ENCODE measurements at places on chromosomes 7 and 10. TPM values are rescaled to one million over a fixed set of nuclear protein-coding genes. Genes with fewer than 3 reads are reported as not detected.

DNA sequence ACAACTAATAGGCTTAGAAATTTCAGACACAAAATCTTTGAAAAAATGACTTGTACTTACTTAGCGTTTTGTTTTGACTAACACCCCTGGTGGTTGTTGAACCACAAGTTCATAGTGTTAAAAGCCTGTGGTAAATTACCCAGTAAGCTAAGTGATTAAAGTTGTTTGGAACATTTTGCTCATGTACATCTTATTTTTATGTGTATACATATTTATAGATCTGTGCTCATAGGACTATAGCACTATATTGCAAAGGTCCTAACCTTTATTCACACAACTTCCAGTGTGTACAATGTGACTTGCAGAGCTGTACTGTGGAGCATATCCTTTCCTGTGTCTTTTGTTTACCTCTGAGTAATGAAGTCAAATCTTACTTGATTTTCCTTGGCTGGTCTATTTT is 79.6 kb downstream of the BMPR1A start:
- peaks cover 1% of the 10 kb centered on the region for H3K36me3 ChIP-seq
- H3K4me1 ChIP-seq = peaks cover 23% of the 10 kb centered on the region
- no peaks in the 10 kb centered on the region for H3K27me3 ChIP-seq
- peak overlapping the region; percentile 76 for H3K27ac ChIP-seq
- no peak overlapping the region for H3K4me3 ChIP-seq
- no peak for DNase-seq

- H3K36me3 ChIP-seq = no peaks in the 10 kb centered on the region
- H3K27ac ChIP-seq = no peak overlapping the region
- no peak overlapping the region for H3K4me3 ChIP-seq
- H3K4me1 ChIP-seq = no peaks in the 10 kb centered on the region
These were observed 622.1 kb downstream of the ARL4A start for GRCh38 chr7:13309535-13309934.

GRCh38 chr7:69603351-69603750 is 5.1 kb downstream of the AUTS2 start:
- DNase-seq = no peak
- H3K4me3 ChIP-seq = no peak overlapping the region
- no peaks in the 10 kb centered on the region for H3K36me3 ChIP-seq
- no peak overlapping the region for H3K27ac ChIP-seq
- peaks cover 34% of the 10 kb centered on the region for H3K27me3 ChIP-seq

DNA sequence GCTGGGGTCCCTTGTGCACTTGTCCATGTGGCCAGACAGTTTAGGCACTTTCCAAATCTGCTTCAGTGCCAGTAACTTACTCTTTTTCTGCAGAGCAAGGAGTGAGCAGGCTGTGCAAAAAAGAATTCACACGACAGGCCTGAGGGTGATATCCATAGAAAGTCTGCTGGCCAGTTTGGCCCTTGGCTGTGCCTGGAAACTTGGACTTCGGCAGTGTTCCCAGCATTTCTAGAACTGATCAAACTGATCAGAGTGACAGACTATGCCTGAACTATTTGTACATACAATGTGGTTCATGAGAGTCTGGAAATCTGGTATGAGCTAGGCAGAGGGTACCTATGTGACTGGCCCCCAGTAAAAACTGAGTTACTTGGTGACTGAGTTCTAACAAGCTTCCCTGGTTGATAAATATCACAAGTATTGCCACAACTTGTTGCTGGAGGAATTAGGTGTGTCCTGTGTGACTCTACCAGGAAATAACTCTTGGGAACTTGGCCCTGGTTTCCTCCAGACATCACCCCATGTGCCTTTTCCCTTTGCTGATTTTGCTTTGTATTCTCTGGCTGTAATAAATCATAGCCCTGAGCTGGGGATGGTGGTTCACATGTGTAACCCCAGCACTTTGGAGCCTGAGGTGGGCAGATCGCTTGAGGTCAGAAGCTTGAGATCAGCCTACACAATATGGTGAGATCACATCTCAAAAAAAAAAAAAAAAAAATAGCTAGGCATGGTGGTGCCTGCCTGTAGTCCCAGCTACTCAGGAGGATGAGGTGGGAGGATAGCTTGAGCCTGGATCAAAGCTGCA is 3.3 kb upstream of the DENND10 start:
- no peaks in the 10 kb centered on the region for H3K36me3 ChIP-seq
- no peak overlapping the region for H3K4me3 ChIP-seq
- H3K27me3 ChIP-seq = no peaks in the 10 kb centered on the region
- no peaks in the 10 kb centered on the region for H3K4me1 ChIP-seq

Gene CALML5
- total RNA-seq = not detected

DNA sequence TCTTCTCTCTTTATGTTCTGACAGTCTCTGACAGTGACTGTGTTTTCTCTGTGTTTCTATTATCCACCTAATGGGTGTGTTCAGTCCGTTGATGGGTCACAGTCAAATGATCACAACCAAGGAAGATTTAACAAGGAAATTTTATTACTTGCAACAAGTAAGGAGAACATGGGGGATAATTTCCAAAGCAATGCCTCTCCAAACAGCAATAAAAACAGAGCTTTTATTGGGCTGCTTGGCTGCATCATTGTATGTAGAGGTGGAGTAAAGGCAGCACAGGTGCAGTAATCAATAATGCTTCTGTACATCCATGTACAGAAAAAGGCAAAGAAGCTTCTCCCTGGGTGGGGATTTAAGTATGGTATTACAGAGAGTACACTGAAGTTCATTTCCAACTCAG is 1525.6 kb downstream of the REEP3 start:
- no peak overlapping the region for H3K4me3 ChIP-seq
- H3K27ac ChIP-seq = no peak overlapping the region
- no peaks in the 10 kb centered on the region for H3K4me1 ChIP-seq
- no peak for DNase-seq
- no peaks in the 10 kb centered on the region for H3K27me3 ChIP-seq

Gene LAMB4
- not detected for total RNA-seq

GRCh38 chr10:95756809-95757684 is 1.1 kb downstream of the ENTPD1 start:
- no peak overlapping the region for H3K4me3 ChIP-seq
- H3K4me1 ChIP-seq = peaks cover 9% of the 10 kb centered on the region
- H3K36me3 ChIP-seq = no peaks in the 10 kb centered on the region
- no peak overlapping the region for H3K27ac ChIP-seq

- DNase-seq = peak; percentile 34
- no peak overlapping the region for H3K27ac ChIP-seq
- peaks cover 3% of the 10 kb centered on the region for H3K36me3 ChIP-seq
- H3K4me3 ChIP-seq = no peak overlapping the region
- no peaks in the 10 kb centered on the region for H3K27me3 ChIP-seq
These were observed 6.5 kb downstream of the CTBP2 start for GRCh38 chr10:125153703-125154490.

DNA sequence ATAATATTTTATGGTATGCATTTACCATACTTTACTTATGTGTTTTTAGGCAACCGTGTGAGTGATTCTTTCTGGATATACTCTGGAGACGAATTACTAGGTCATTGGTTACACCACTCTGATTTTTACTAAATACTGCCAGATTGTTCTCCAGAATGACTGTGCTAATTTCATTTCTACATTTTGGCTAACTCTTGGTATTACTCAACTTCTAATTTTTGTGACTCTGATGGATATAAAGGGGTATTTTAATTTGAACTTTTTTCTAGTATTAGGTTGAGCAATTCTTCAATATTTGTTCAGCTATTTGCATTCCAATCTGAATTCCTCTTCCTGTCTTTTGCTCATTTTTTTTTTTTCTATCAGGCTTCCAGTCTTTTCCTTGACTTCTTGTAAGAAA is 223.6 kb downstream of the MDFIC start:
- no peak overlapping the region for H3K27ac ChIP-seq
- H3K4me1 ChIP-seq = no peaks in the 10 kb centered on the region
- no peaks in the 10 kb centered on the region for H3K36me3 ChIP-seq
- DNase-seq = no peak
- H3K27me3 ChIP-seq = no peaks in the 10 kb centered on the region

DNA sequence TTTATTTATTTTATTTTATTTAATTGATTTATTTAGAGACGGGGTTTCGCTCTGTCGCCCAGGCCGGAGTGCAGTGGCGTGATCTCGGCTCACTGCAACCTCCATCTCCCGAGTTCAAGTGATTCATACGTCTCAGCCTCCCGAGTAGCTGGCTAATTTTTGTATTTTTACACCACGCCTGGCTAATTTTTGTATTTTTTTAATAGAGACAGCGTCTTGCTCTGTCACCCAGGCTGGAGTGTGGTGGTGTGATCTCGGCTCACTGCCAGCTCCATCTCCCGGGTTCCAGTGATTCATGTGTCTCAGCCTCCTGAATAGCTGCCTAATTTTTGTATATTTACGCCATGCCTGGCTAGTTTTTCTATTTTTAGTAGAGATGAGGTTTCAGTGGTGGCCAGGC is 34.2 kb downstream of the AP5Z1 start:
- no peaks in the 10 kb centered on the region for H3K27me3 ChIP-seq
- H3K27ac ChIP-seq = no peak overlapping the region
- peaks cover 11% of the 10 kb centered on the region for H3K36me3 ChIP-seq
- no peak overlapping the region for H3K4me3 ChIP-seq
- H3K4me1 ChIP-seq = no peaks in the 10 kb centered on the region
- no peak for DNase-seq

Gene LHPP
- total RNA-seq = 40.6 TPM

DNA sequence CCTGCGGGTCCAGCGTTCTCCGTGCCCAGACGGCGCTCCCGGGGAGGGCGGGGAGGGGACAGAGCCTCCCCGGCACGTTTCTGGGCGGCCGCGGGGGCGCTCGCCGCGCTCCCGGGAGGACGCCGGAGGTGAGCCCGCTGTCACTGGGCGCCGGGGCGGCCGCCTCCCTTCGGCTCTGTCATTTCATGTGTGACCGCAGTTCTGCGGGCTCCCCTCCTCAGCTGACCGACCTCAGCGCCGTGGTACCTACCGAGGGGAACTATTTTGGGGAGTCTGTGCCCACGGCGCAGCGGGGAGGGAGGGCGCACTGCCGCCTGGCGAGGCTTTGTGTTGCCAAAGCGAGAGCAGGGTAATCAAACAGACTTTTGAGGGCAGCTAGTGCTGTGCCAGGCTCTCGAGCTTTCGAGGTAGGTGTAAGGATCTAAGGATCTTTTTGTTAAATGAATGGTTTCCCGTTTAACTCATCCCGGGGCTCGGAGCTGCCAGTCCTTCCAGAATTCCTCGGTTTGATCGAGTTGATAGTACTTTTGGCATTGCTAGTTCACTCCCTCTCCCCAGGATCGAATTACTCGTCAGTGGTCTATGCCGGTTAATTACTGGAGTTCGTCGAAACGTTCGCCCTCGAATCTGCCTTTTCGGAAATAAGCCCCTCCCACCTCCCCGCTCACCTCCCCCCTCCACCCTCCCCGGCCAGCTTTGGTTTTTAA is 1.9 kb downstream of the ARID5B start:
- H3K27me3 ChIP-seq = peaks cover 23% of the 10 kb centered on the region
- DNase-seq = peak; percentile 74
- no peak overlapping the region for H3K27ac ChIP-seq
- no peaks in the 10 kb centered on the region for H3K4me1 ChIP-seq
- H3K4me3 ChIP-seq = peak overlapping the region; percentile 77

Gene VGF
- total RNA-seq = 0.99 TPM

- H3K27ac ChIP-seq = peak overlapping the region; percentile 88
- H3K4me1 ChIP-seq = peaks cover 19% of the 10 kb centered on the region
- peaks cover 52% of the 10 kb centered on the region for H3K36me3 ChIP-seq
- no peaks in the 10 kb centered on the region for H3K27me3 ChIP-seq
- no peak for DNase-seq
- no peak overlapping the region for H3K4me3 ChIP-seq
These were observed 16.5 kb downstream of the MDH2 start for GRCh38 chr7:76064208-76064970.

Gene IL2RA
- total RNA-seq = not detected

Gene SLC26A3
- total RNA-seq = not detected

Gene ATE1
- total RNA-seq = 21.4 TPM

Gene TRPV6
- 1.9 TPM for total RNA-seq

Gene NPTX2
- not detected for total RNA-seq

DNA sequence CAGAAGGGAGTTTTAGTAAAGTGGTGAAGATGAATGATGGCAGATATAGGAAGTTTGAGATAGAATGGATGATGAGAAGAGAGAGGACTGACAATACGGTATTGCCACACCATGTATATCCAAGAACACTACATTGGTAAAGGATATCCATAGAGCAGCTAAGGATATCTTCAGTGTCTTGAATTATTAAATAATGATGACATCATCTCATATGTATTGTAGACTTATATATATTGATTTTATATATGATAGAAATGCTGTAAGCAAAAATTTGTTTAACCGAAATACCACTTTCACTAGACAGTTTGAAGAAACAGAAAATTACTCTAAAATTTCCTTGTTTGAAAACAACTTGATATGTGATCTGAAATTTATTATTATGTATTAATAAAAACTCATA is 89.0 kb downstream of the SEPTIN7 start:
- H3K4me1 ChIP-seq = peaks cover 21% of the 10 kb centered on the region
- no peak for DNase-seq
- no peak overlapping the region for H3K4me3 ChIP-seq
- peaks cover 7% of the 10 kb centered on the region for H3K36me3 ChIP-seq
- H3K27ac ChIP-seq = peak overlapping the region; percentile 86

Gene CHAT
- total RNA-seq = not detected

- H3K27ac ChIP-seq = no peak overlapping the region
- no peaks in the 10 kb centered on the region for H3K36me3 ChIP-seq
- no peaks in the 10 kb centered on the region for H3K4me1 ChIP-seq
- H3K4me3 ChIP-seq = no peak overlapping the region
- no peak for DNase-seq
These were observed 76.7 kb upstream of the HABP2 start for GRCh38 chr10:113476191-113476590.

GRCh38 chr7:130521258-130521951 is 29.5 kb downstream of the MEST start:
- no peak overlapping the region for H3K27ac ChIP-seq
- DNase-seq = no peak
- H3K36me3 ChIP-seq = peaks cover 2% of the 10 kb centered on the region
- no peaks in the 10 kb centered on the region for H3K4me1 ChIP-seq

GRCh38 chr10:114876602-114877300 is 55.2 kb downstream of the FHIP2A start:
- DNase-seq = peak; percentile 73
- H3K27ac ChIP-seq = no peak overlapping the region
- no peak overlapping the region for H3K4me3 ChIP-seq

Gene PLXNA4
- total RNA-seq = 33.3 TPM

Gene OPALIN
- not detected for total RNA-seq
